IMR-90 (cell line): ENCODE measurements at places on chromosomes 6 and 20. TPM values are rescaled to one million over a fixed set of nuclear protein-coding genes. Genes with fewer than 3 reads are reported as not detected.

The HTR1E gene
- not detected in 2 replicates for total RNA-seq

The E2F1 gene
- 10.6 and 10.9 TPM in 2 replicates for total RNA-seq

The CFB gene
- total RNA-seq, result 1.4 and 1.8 TPM in 2 replicates

- DNase-seq, result no peak
These were observed 67.4 kb downstream of the CNBD2 start for GRCh38 chr20:36035745-36036144.

GRCh38 chr20:36538026-36538722 lies 3.1 kb upstream of the MYL9 start:
- peak; percentile 60 for DNase-seq

GRCh38 chr20:33132513-33133372 lies 35.2 kb upstream of the BPIFA2 start:
- DNase-seq, result no peak
